Activated T-cell treated with anti-CD3 and anti-CD28 coated beads for 48 hours (primary cell): ENCODE measurements at places on chromosomes 7 and 10.

DNA sequence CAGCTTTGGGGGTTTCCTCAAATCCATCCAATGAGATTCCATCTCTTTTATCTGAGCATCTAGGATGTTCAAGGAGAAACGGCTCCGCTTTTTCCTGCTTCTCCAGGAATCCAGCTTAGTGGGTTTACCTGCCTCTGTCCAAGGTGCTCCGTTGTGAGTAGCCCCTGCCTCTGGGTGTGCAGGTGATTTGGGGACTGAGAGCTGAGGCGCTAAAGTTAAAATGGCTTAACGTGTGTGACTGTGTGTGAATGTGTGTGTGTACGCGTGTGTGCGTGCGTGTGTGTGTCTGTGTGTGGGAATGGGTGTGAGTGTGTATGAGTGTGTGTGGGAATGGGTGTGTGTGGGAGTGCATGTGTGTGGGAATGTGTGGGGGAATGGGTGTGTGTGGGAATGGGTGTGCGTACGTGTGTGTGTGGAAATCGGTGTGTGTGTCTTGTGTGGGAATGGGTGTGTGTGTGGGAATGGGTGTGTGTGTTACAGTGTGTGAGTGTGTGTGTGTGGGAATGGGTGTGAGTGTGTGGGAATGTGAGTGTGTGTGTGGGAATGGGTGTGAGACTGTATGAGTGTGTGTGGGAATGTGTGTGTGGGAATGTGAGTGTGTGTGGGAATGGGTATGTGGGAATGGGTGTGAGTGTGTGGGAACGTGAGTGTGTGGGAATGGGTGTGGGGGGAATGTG lies 90.2 kb upstream of the INSIG1 start:
- no peak for DNase-seq

GRCh38 chr10:97659589-97659988 lies 19.1 kb downstream of the PI4K2A start:
- DNase-seq = no peak

DNA sequence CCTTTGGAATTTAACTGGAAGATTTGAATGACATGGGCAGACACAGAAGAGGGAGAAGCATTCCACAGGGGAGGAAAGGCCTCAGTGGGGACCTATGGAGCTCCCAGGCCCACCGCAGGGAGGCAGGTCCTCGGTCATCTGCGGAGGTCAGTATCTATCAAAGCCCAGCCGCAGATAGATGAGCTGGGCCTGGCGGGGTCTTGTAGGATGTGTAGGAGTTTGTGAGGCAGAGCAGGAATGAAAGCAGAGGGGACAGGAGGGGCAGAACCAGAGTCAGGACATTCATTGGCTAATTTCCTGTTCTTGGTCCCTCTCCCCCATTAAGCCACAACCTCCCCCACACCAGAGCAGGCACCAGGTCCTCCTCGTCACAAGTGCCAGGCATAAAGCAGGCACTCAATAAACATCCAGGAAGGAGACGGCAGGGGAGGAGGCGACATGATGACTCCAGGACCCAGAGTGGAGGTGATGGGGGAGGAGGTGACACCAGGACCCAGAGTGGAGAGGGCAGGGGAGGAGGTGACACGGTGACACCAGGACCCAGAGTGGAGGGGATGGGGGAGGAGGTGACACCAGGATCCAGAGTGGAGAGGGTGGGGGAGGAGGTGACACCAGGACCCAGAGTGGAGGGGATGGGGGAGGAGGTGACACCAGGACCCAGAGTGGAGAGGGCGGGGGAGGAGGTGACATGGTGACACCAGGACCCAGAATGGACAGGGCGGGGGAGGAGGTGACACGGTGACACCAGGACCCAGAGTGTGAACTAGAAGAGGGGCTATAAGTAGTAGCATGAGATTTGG lies 83.7 kb upstream of the PDGFA start:
- peak; percentile 57 for DNase-seq

- peak; percentile 39 for DNase-seq
These were observed 123.6 kb downstream of the UBE2H start for GRCh38 chr7:129828989-129829736.

GRCh38 chr10:119714484-119714816 lies 11.4 kb upstream of the INPP5F start:
- DNase-seq = no peak

DNA sequence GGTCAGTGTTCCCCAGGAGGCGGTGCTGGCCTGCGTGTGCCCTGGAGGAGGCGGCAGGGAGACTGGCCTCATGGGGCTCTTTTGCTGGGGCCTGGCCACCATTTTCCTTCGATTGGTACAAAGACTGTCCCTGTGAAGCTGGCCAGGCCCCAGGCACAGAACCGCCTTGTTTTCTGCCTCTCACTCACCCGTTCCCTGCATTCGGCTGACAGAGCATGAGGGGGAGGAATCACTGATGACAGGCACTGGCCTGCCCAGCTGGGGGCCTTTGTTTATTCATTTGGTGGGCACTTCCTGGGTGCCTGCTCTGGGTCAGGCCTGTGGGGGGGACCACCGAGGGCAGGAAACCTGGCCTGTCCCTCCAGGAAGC lies 139.2 kb downstream of the FAM53B start:
- DNase-seq = no peak

- DNase-seq = no peak
These were observed 19.6 kb upstream of the ZNF488 start for GRCh38 chr10:47403446-47404318.
